ENCODE measurements at places on chromosomes 3 and 15.

DNA sequence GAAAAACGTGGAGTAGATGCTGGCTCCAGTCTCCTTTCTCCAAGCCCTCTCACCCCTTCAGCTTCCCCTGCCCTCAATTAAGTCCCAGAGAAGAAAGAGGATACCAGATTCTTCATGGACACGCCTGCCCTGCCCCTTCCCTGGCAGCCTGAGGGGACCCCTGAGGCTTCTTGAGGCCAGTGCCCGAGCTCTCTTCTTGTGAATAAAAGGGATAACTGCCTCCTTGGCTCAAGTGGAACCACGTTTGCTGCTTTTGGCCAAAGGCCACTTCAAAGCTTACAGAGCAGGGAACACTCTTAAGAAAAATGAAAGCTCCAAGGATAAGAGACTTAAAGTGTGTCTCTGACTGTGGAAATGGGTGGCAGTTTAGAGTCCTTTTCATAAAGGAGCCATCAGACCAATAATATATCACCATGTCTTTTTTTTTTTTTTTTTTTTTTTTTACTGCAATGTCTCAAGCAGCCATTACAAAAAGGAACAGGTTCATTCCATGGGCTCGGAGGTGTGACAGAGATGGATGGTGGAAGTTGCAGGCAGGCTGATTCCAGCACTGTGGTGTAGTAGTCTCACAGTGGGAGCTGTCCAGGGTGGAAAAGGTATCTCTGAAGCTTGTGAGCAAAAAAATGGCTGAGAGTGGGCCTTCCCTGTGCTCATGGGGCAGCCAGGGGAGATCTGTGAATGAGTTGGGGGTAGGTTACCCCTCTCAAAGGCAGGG lies 108.8 kb downstream of the SEMA5B start:
- DNase-seq: no peak

DNA sequence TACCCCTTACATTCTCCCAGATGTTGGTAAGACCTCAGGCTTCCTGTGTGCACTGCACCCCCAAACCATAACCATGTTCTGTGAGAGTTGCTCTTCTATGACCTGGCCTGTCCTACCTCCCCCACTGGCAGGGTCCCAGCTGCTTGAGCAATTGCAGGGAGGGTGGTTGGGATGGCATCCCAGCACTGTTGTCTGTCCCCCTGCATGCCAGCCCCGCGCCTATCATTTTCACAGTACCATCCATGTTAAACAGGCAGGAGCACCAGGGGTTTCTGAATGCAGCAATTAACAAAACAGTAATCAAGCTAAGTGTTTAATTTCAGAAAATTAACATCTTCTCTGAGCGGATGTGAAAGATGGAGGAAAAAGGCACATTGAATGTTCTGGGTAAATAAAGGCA lies 345.5 kb downstream of the EPHB1 start:
- DNase-seq: no peak

- no peak for DNase-seq
Observed at GRCh38 chr3:171688002-171688401, 122.3 kb downstream of the PLD1 start.

DNA sequence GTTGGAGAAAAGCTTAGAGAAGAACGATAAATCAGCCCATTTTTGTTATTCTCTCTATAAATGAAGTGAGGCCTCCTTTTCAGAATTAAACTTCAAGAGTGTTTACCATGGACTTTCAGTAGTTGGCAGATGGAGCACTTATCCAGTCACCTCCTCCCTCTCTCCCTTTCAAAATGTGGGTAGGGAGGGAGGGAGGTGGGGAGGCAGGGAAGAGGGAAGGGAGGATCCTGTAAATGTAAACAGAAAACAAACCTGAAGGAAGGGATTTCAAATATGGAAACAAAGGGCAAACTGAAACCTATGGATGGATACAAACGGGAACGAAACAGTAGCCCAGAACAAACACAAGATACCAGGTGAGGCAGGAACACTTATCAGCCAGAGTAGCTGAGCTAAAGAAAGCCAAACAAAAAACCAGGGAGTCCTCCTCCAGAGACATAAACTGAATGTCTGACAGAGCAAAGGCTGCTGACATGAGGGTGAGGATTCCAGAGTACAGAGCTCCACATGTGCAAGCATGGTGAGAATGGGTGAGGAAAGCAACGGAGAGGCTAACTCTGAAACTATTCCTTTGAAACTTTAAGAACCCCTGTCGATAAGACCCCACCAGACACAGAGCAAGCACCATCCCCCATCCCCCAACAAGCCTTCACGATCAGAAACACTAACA lies 41.0 kb upstream of the GP5 start:
- DNase-seq: no peak

GRCh38 chr3:124504332-124505059 lies 225.8 kb upstream of the UMPS start:
- peak; percentile 55 for DNase-seq

Data from right hindlimb (tissue), 1 donor.